Stimulated activated CD4-positive, alpha-beta T cell treated with anti-CD3 and anti-CD28 coated beads, Interleukin-1b, Interleukin-23, amount 100 ng/mL, for 1 hour (primary cell): ENCODE measurements at places on chromosomes 6 and 20.

DNA sequence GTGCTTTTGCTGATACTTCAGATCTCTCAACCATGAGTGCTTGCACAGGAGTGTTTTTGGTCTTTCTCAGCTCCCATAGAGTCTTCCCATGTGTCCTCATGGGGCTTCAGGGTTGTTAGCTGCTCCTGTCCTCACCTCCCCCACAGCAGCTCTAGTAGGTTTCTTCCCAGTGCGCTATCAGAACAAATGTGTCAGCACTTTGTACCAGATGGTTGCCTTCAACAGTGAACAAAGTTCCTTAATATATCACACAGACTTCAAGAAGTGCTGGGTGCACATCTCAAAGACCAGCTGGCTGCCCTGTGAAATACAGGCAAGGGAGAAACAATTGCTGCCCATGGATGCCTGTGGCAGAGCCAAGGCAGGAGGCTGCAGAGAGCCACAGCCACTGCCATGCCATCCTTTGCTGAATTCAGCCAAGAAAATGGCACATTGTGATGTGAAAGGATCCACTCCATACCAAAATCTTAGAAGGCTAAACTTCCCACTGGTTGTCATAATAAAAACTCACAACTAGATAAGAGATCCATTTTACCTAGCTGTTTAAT lies 471.3 kb downstream of the C6orf118 start:
- no peak for DNase-seq

DNA sequence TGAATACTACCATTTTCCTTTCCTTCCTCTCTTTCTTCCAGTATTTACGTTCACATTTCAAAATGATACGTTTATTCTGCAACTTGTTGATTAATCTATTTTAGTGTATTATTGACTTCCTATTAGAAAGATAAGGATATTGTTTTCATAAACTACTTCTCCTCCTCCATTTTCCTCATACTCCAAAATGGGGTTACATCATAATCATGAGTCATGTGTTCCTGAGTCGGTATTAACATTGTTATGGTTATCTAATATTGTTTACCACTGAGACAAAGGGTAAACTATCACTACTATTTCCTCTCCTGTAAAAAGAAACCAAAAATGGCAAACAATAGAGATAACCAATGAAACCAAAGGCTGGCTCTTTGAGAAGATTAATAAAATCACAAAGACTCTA lies 126.5 kb upstream of the CDYL start:
- DNase-seq = no peak

DNA sequence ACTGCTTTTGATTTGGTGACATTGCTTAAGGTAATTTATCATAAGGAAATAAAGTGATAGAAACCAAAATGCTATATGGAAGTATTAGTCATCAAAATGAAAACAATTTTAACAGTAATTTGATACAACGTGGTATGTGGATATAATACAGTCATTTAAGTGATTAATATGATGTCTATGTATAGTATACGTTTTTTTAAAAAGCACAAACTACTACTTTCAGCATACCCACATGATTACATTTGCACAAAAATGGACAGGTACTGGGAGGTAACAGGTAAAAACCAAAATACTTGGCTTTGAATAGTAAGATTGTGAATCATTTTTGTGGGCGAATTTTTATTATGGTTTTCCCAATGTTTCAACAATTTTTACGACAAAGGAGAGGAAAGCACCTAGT lies 97.6 kb downstream of the OGFRL1 start:
- no peak for DNase-seq

- no peak for DNase-seq
Observed at GRCh38 chr6:29255530-29255929, 46.0 kb upstream of the OR14J1 start.

GRCh38 chr6:167349631-167350274 lies 24.9 kb downstream of the TTLL2 start:
- no peak for DNase-seq

- no peak for DNase-seq
Observed at GRCh38 chr6:56595490-56596122, 47.1 kb downstream of the DST start.

DNA sequence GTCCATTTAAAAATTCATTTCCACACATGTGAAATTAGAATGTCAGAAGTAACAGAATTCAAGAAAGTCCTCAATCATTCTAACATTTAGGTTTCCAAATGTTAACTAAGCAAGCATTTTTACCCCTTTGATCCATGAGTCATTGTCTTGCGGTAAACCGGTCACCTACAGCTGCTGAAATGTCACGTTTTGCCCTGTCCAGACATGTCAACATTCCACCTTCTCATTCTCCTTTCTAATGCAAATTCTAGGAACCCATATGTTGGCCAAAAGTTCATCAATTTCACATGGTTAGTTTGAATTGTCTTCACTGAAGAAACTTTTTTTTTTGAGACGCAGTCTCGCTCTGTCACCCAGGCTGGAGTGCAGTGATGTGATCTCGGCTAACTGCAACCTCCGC lies 117.2 kb downstream of the IPCEF1 start:
- DNase-seq = no peak

- DNase-seq = no peak
Observed at GRCh38 chr6:71199736-71200135, 88.9 kb upstream of the OGFRL1 start.

GRCh38 chr20:51058017-51058416 lies 35.1 kb upstream of the KCNG1 start:
- no peak for DNase-seq

DNA sequence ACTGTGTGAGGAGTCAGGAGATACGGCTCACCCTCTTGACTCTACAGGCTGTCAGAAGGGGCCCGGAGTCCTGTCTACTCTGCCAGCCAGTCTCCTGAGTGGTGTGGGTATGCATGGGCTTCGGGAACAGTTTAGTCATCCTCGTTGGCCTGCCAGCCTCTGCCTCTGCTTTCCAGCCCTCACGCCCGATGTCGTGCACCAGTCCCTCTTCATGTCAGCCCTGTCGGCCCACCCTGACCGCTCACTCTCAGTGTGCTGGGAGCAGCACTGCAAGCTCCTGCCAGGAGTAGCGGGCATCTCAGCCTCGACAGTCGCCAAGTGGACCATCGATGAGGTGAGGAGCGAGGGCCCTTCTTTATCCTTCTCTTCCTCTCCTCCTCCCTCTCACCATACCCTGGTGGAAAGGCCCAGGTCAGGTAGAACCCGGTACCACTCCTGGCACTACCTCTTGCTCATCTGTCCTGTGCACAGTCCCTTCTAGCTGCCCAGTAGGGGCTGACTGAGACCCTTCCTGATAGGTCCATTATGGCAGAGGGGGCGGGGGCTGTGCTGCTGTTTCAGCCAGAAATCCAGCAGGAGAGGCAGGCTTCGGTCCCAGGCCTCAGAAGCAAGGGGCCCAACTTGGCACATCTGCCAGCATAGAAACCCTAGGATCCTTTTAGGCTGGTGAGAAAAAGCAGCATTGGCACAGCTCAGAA lies 18.7 kb upstream of the SGK2 start:
- no peak for DNase-seq

GRCh38 chr6:38570750-38571149 lies 69.0 kb downstream of the BTBD9 start:
- no peak for DNase-seq

- DNase-seq = no peak
Observed at GRCh38 chr6:40535819-40536380, 51.3 kb downstream of the LRFN2 start.
